ENCODE measurements at places on chromosomes 1 and 21. TPM values are rescaled to one million over a fixed set of nuclear protein-coding genes. Genes with fewer than 3 reads are reported as not detected.

The LRRC53 gene
- total RNA-seq, result not detected

The C8A gene
- not detected for total RNA-seq

- DNase-seq, result no peak
Measured at GRCh38 chr1:108706643-108707042, 6.1 kb upstream of the FNDC7 start.

DNA sequence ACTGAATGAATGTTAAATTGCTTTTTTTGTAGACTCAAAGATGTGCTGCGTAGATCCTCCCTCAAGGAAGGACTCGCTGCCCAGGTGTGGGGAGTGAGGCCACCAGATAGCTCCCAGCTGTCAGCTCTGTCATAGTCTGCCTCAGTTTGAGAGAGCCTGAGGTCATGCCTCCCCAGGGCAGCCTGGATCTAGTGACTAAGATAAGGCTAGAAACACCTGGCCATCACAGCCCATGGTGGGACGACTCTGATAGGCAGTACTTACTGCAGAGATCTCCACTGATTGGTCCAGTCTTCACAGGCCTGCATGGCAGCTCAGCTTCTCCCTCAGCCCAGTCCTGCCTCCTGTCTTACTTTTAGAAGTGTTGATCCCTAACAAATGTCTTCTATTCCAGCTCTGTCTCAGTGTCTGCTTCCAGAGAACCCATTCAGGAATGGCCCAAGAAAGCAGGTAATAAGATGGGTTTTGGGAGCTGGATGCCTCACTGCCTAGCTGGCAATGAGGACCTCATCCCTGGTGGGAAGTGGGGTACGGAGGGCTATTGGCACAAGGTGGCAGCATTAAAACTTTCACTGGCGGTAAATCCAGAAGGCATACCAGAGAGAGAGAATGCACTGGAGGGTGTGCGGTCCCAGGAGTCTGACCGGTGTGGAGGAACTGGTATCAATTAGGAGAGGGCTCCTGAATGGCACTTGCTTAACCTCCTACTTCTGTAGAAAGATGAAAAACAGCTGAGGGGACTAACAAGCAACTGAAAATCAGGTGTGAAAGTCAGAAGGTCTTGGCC lies 55.3 kb upstream of the GPR37L1 start:
- DNase-seq, result no peak
